GM13977 (cell line): ENCODE measurements at places on chromosomes 1 and 21.
A peak's percentile ranks its signal among the peaks of the same experiment; 100 is the strongest.

DNA sequence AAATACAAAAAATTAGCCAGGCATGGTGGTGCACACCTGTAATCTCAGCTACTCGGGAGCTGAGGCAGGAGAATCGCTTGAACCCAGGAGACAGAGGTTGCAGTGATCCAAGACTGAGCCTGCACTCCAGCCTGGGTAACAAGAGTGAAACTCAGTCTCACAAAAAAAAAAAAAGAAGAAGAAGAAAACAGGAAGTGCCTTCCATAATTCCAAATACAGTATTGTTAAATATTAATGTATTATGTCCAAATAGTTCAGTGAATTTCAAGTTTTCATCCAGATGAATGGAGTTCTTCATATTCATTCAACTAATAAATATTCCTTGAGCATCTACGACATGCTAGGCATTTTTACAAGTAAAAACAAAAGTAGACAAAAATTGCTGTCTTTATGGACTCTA lies 33.3 kb downstream of the PLEKHO1 start:
- no peak for DNase-seq

DNA sequence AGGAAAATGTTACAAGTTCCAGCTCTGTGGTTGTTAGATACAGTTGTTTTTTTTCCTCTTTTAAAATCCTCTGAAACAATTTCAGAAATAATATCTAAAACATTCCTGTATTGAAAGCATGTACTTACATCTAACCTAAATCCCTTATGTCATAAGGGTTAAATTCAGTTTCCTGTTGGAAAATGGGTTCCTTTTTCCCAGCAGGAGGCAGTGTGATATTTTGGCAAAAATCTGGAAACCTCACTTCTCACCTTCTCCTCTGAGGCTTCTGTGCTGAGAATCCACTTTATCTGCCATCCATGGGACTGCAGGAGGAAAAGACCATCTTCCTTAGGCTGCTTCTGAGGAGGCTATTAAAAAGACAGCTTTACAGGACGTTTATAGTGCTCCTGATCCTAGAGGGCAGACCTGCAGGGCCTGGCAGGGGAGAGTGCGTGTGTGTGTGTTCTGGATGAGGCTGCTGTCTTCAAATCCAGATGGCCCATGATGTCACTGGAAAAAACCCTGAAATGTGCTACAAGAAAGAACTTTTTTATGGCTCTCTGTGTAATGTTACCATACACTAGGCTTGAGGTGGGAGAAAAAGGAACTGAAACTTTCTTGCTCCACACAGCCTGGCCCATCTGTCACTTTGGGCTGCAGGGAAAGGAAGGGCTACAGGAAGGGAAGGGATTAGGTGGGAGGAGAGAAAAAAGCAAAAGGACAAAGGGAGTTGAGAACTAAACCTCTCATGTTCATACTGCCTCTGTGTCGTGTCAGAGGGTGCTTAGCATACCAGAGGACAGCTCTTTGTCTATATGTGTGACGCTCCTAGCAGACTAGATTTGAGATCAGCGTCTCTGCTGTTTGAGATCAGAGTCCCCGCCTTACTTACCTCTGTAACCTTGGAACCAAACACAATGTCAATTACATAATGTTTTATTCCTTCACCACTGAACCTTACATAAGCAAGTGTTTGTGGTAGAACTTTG lies 379.2 kb upstream of the SPAG17 start:
- peak; percentile 8 for DNase-seq

DNA sequence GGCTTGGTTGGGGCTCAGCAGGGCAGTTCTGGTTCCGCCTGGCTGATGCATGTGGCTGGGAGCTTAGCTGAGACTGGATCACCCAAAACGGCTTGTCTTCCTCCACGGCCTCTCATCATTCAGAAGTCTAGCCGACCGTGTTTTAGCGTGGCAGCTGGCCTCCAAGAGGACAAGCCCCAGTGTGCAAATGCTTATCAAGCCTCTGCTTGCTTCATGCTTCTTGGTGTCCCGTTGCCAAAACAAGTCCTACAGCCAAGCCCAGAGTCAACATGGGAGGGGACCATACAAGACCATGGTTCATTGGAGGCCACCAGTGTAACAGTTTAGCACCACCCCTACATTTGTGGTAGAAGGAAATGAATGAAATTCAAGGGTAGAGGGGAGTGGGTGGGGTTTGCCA lies 10.5 kb upstream of the KDF1 start:
- no peak for DNase-seq

- DNase-seq = peak; percentile 22
Measured at GRCh38 chr1:92623187-92623778, 136.6 kb upstream of the GFI1 start.

GRCh38 chr21:40646651-40647050 lies 200.3 kb downstream of the DSCAM start:
- DNase-seq = no peak

- peak; percentile 44 for DNase-seq
Measured at GRCh38 chr1:151472856-151473731, 13.8 kb upstream of the POGZ start.

DNA sequence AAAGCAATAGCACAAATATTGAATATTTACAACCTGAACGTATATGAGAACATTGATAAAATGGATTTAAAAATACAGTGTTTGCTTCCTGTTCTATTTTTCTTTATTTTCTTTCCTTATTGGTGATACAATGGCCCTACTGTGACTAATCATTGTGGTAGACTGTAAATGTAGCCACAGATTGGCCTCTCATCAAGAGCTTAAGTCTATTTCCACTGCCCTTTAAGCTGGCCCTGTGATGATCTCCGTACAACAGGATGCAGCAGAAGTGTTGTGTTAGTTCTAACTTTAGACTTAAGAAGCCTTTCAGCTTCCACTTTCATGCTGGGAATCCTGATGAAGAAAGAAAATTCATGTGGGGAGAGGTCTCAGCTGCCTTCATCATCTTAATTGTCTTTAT lies 285.6 kb upstream of the B3GALT2 start:
- DNase-seq = no peak

- DNase-seq = no peak
Measured at GRCh38 chr21:38913120-38913892, 107.6 kb downstream of the ETS2 start.

DNA sequence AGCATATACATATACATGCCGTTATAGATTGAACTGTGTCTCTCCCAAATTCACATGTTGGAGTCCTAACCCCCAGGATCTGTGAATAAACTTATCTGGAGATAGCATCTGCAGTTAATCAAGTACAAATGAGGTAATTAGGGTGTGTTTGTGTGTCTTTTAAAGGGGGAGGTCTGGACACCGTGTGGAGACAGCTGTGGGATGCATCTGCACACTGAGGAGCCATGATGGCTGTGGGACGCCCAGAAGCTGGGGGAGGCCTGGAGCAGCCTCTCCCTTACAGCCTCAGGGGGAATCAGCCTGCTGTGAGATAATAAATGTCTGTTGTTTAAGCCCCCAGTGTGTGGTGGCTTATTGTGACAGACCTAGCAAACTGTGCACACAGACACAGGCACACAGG lies 51.8 kb upstream of the COL18A1 start:
- DNase-seq = no peak

GRCh38 chr1:154190550-154190949 lies 1.4 kb downstream of the TPM3 start:
- no peak for DNase-seq

DNA sequence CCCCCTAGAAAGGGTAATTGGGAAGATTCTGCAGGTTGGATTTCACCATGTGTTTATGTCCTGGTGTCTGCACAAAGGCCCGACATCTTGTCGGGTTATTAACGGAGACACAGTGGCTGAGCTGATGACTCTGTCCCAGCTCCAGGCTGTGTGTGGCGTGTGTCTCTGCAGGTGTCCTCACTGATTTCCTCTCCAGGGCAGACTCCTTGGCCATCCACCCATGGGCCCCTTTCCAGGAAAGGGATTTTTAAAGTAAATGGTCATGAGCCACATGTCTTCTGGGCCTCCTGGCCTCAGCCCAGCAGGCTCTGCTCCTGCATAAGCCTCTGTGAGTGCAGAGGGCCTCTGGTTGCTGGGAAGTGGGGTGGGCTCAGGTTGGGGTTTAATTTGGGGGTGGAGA lies 418.7 kb upstream of the VAMP3 start:
- no peak for DNase-seq

DNA sequence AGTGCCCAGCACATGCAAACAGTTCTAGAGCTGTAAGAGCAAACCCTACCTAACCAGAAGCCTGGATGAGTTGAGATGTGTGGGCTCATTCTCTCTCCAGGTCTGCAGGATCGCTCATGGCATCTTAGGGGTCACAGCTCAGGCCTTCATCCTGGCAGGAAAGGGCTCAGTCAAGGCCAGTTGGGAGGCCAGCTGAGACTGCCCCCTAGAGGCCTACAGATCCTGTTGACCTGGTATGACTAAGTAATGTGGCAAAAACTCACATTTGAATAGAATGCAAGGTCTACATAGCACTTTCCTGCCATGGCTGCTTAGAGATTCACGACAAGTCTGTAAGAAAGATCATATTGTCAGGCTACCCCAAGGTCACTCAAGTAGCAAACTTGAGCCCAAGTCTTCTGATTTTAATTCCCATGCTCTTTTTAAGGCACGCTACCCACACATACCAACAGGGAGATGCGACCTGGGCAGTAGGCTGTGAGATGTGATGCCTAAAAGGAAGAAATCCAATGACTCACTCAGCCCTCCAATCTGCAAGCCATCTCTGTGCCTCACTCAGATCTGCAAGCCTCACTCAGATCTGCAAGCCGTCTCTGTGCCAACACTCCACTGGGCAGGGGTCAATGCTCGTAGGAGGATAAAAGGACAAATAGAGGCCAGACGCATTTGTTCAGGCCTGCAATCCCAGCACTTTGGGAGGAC lies 5.1 kb upstream of the CAPN8 start:
- DNase-seq = peak; percentile 31

GRCh38 chr1:175842550-175842949 lies 99.2 kb upstream of the TNR start:
- no peak for DNase-seq

GRCh38 chr1:56303805-56304204 lies 275.6 kb downstream of the PLPP3 start:
- DNase-seq = no peak

DNA sequence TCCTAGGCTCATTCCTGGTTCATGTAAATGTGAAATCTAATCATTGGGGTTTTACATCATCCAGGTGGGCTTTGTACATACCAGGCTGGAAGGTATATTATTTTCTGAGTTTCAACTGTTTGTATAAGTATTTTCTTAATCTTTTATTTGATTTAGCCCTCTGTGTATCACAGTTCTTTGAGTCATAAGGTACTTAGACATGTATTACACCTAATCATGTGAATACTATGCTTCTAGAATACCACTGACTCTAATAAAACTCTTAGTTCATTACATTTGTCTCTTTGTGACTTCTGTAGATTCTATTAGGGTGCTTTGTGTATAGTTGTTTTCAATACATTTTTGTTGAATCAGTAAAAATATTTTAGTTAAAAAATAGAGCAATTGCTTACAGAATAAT lies 92.8 kb downstream of the ZFYVE9 start:
- no peak for DNase-seq

GRCh38 chr1:67935560-67935959 lies 102.3 kb upstream of the GNG12 start:
- no peak for DNase-seq
